Activated T-cell treated with anti-CD3 and anti-CD28 coated beads for 4 hours (primary cell): ENCODE measurements at places on chromosomes 6 and 20.

- DNase-seq: no peak
Observed at GRCh38 chr6:24691550-24691949, 24.7 kb downstream of the ACOT13 start.

GRCh38 chr6:88680654-88681053 is 282.8 kb downstream of the RNGTT start:
- no peak for DNase-seq

DNA sequence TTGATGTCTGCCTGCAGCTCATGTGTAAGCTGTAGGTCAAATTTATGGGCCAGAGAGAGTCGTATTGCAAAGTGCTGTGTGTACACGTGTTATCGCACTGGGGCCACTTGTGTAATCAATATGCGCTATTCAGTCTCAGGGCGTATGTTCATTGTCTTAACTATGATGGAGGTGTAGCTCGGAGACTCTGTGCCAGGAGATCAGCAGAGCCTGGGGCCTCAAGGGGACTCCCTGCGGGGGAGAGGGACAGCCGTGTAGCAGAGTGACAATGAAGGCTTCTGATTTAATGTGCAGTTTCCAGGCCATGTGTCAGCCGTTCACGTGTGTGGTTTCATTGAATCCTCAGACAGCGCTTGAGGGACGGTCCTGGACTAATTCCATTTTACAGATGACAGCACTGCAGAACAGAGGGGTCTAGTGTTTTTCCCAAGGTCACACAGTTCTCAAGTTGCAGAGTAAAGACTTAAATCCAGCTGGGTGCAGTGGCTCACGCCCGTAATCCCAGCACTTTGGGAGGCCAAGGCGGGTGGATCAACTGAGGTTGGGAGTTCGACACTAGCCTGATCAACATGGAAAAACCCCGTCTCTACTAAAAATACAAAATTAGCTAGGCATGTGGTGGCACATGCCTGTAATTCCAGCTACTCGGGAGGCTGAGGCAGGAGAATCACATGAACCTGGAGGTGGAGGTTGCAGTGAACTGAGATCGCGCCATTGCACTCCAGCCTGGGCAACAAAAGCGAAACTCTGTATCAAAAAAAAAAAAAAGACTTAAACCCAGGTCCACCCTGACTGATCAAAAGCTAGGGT is 242.5 kb downstream of the PREX1 start:
- DNase-seq: no peak

DNA sequence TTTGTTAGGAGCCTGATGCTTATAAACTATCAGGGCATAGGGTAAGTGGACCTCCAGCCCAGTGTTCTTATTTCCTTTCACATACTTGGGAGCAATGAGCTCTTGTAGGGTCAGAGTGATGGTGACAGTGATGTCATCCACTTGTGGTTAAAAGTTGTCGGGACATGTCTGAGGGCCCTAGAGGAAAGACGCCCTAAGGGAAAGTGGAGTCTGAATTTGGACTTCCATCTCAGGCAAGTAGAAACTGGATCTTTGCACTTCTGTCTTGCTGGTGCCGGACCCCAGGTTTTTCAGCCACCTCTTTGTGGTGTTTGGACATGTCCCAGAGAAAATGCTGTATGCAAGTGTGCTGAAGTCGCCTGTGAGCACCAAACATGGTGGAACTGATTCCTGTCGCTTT is 900.5 kb downstream of the C6orf118 start:
- DNase-seq: no peak

DNA sequence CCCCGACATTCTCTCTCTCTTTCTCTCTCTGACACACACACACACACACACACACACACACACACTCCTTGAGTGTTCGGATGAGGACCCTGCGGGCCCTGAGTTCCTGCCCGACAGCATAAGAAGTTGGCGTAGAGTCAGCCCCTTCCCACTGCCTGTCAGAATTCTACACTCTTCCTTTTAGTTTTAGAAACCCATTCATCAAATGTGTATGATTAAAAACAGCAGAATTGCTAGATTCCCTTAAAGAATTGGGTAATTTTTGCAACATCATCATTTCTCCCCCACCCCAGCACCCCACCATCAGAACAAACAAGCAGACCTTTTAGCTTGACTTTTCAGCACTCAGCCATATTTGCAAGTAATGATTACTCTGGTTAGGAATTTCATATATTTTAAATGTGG is 322.8 kb downstream of the FARS2 start:
- DNase-seq: no peak

- DNase-seq: no peak
Observed at GRCh38 chr6:114520976-114521375, 178.2 kb upstream of the HS3ST5 start.

GRCh38 chr6:112979830-112980229 is 632.7 kb downstream of the RFPL4B start:
- DNase-seq: no peak

DNA sequence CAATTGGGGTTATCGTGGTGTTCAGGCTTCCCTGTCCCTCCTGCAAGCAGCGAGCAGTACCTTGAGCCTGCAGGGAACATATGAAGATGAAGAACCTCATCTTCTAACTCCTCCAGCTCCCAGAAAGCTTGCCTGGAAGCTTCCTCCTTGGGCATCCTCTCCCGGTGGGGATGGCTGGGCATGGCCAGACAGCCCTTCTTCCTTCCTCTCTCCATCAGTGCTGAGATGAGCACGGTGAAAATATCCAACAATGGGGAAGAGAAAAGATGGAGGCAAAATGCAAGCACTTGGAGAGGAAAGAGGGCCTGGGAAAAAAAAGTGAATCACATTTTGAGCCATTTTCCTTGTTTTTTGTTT is 107.7 kb upstream of the FOXA2 start:
- DNase-seq: no peak

- no peak for DNase-seq
Observed at GRCh38 chr6:66897576-66897975, 1190.5 kb upstream of the EYS start.

DNA sequence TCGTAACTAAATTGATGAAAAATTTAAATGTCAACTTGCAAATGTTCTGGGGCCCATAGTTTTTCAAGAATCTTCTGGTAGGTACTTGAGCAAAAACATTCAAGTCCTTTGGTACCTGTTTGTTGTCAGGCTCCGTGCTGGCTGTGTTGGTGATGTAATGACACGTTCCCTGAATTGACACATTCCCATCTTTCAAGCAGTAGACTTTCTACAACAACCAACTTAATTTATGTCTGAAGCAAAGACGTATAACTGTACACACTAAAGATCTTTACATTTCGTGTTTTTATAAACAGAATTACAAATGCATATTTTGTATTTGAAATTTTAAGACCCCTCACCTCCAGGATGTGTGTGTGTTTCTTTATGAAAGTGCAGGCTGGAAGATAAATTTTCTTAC is 49.5 kb downstream of the NCOA3 start:
- no peak for DNase-seq

DNA sequence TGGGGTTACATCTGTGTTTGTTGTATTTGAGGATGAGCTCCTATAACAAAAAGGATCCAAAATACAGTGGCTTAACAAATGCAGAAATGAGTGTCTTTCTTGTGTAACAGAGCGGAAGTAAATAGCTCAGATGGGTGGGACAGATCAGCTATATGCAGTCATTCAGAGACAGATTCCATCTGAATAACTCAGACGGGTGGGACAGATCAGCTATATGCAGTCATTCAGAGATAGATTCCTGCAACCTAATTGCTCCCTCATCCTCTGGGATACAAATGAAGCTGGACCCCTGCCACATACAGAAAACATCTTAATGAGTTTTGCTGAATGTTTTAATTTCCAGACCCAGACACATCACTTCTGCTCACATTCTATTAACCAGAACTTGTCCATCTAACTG is 332.3 kb downstream of the BCKDHB start:
- no peak for DNase-seq

DNA sequence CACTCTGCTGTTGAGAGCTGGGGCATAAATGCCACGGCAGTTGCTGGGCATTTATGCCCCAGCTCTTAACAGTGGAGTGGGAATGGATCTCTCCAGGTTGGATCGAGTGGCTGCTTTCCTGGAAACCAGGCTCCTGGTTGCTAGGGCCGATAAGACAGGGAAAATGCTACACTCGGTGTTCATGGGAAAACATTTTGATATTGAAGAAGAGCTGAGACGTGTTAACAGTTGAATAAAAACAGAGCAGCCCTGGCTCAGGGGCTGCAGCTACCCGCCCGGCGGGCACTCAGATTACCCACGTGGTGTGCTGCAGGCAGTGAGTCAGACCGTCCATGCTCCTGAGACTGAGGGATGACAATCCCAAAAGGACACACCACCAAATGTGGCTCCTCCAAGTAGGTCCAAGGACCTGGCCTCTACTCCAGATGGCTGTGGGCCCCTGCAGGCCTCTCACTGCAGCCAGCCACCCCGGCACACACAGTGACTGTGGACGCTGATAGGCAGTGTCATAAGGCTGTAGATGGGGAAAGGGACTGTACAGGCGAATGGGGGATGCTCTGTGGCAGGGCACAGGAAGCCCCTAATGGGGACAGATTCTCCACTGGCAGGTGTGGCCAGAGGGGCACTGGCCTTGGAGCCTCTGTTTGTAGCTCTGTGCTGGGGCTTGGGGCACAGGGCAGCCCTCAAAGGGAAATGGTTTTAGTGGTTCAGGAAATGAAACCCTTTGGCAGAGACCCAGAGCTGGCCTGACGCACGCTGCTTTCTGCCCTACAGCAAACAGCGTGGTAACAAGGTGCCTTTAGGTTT is 237.8 kb downstream of the LY86 start:
- no peak for DNase-seq

DNA sequence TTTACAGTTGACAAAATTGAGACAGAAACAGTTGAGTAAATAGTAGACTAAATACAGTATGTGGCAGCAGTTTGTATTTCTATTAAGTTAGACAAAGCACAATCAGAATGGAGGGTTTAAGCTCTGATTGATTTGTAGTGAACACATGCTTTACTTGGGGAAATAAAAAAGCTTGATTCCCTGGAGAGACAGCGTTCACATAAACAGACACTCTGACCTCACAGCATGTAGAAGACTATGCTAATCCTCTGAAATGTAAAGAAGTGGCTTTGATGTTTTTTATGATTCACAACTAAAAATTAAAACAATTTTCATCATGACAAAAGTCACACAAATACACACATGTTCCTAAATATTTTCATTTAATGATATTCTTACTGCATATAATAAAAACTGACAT is 126.9 kb upstream of the FAM83B start:
- DNase-seq: no peak

- DNase-seq: peak; percentile 72
Observed at GRCh38 chr20:297098-297924, at the start of gene ZCCHC3. Gene ZCCHC3 (plus strand): TSS chr20:297570. CDS start chr20:297587, 17 bp downstream.

DNA sequence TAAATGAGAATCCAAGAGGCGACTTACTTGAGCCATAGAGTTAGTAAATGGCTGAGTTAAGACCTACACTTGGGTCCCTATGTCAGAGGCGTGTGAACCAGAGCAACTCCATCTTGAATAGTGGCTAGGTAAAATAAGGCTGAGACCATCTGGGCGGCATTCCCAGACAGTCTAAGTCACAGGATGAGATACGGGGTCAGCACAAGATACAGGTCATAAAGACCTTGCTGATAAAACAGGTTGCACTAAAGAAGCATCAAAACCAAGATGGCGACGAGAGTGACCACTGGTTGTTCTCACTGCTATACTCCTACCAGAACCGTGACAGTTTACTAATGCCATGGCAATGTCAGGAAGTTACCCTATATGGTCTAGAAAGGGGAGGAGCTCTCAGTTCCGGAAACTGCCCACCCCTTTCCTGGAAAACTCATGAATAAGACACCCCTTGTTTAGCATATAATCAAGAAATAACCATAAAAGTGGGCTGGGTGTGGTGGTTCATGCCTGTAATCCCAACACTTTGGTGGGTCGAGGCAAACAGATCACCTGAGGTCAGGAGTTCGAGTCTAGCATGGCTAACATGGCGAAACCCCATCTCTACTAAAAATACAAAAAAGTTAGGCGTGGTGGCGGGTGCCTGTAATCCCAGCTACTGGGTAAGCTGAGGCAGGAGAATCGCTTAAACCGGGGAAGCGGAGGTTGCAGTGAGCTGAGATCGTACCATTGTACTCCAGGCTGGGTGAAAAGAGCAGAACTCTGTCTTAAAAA is 43.9 kb upstream of the EEF1A1 start:
- no peak for DNase-seq

DNA sequence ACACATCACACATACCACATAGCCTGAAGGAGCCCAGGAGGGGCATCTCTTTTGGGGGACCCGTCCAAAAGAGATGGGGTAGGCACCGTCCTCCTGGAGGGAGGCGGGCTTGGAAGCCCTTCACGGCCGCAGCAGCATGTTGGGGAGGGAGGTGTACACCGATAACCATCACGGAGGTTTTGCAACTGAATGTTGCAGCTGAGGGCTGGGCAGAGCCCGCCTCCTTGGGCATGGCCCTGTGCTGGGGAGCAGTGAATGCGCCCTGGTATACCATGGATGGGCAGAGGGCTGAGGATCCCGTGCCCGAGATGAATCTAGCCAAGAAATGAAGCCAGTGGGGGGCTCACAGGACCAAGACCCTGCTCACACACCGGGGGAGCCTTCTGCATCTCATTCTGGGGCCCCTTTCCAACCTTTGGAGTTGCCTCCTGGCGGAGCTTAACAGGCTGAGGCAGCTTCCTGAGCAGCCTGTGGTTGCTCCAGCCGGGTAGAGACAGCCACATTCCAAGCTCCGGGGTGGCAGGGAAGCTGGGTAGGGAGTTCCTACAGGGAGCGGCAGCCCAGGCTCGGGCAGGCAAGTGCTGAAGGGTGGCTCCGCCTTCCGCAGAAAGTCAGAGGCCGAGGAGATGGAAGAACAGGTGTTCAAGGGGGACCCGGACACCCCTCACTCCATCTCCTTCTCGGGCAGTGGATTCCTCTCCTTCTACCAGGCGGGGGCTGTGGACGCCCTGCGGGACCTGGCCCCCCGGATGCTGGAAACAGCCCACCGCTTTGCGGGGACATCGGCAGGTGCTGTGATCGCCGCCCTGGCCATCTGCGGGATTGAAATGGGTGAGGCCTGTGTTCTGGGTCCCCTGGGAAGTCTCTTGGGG is at the start of gene PNPLA1:
Gene PNPLA1, plus strand, starts transcription at position 227 of the 872 bp plus-strand sequence. Its CDS starts 400 bp downstream, at position 627.
- no peak for DNase-seq

- no peak for DNase-seq
Observed at GRCh38 chr20:55544638-55545037, 460.7 kb downstream of the CBLN4 start.

DNA sequence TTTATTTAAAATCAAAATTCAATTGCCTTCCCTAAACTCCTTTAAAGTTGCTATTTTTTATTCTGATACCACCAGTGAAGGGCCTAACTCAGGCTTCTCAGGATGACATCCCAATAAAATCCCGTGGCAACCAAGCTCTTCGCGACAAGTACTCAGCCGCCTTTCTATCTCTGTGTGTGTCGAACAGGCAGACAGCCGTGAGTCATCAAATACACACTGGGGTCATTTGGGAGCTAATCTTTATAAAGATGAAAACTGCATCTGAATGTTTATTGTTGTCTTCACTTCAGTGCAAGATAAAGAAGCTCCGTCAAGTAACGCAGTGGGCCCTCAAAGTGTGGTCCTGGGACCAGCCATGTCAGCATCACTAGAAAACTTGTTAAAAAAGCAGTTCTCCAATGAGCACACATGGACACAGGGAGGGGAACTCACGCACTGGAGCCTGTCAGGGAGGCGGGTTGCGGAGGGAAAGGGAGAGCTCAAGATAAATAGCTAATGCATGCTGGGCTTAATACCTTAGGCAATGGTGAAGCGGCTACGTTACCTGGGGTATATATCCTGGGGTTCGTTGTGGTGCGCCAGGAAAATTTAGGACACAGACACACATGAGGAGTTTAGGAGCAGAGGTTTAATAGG is 119.3 kb downstream of the RNF144B start:
- no peak for DNase-seq
